IPS DF 19.7 (cell line): ENCODE measurements at places on chromosomes 5 and 9.

DNA sequence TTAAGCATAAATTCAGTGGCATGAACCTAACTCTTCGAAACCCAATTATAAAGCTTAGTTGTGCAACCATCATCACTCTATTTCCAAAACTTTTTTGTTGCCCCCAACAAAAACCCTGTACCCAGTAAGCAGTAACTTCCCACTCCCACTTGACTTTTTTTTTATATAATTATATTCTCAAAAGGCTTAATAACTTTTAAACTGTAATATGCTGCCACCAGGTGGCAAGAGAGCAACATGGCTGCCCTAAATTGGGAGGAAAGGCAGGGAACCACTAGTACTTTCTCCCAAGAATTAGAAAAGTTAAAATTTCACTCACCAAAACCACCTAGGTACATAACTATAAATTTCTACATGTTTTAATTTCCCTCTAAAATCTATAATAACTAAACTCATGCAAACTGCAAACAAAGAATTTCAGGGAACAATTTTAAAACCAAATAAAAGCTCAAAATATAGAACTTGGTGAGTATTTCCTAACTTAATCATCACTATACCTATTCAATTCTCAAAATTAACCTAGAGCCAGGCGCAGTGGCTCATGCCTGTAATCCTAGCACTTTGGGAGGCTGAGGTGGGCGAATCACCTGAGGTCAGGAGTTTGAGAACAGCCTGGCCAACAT lies 50.2 kb upstream of the RNF38 start:
- DNase-seq, result no peak

- DNase-seq, result no peak
Measured at GRCh38 chr5:139707445-139708003, 59.4 kb downstream of the CXXC5 start.

DNA sequence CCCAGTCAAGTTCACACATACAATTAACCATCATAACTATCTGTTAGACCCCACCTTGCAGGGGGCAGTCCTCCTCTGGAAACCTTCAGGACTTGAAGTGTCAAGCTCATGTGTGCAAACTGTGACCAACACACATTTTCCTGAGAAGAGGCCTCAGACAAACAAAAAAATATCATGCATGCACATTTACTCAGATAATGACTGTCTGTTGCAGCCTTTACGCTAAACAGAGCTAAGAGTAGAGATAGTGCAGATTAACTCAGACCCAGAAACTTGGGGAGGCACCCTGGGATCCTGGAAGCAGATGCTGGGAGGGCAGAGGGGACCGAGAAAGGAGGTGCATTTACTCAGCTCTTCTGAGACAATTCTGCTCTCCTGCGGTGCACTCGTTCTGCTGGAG lies 3.6 kb upstream of the S1PR3 start:
- no peak for DNase-seq

DNA sequence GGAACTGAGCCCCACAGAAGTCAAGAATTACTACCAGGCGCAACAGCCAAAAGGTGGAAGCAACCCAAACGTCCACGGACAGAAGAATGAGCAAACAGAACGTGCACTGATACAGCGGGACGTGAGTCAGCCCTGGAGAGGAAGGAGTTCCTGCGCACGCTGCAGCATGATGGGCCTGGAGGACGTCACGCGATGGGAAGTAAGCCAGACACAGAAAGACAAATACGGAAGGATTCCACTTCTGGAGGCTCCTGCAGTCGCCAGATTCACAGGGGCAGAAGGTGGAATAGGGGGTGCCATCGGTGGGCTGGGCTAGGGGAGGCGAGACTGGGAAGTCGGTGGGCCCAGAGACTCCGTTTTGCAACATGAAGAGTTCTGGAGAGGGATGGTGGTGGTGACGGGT lies 80.3 kb upstream of the PHYKPL start:
- DNase-seq, result no peak

DNA sequence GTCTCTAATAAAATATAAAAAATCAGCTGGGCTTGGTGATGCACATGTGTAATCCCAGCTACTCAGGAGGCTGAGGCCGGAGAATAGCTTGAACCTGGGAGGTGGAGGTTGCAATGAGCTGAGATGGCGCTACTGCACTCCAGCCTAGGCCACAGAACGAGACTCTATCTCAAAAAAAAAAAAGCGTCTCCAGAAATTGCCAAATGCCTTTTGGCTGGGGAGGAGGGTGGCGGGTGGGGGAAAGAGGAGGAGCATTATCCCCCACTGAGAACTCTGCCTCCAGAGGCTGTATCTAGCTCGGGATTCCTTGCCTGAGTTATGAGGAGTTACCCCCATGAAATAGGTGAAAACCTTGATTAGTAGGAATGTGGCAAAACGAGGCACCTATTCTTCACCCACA lies 4.8 kb downstream of the ROPN1L start:
- DNase-seq, result no peak

GRCh38 chr5:105816961-105817360 lies 1853.8 kb downstream of the EFNA5 start:
- no peak for DNase-seq

- no peak for DNase-seq
Measured at GRCh38 chr5:134540747-134541733, 15.6 kb downstream of the JADE2 start.

- no peak for DNase-seq
Measured at GRCh38 chr9:81819859-81820546, 108.2 kb upstream of the SPATA31D4 start.

DNA sequence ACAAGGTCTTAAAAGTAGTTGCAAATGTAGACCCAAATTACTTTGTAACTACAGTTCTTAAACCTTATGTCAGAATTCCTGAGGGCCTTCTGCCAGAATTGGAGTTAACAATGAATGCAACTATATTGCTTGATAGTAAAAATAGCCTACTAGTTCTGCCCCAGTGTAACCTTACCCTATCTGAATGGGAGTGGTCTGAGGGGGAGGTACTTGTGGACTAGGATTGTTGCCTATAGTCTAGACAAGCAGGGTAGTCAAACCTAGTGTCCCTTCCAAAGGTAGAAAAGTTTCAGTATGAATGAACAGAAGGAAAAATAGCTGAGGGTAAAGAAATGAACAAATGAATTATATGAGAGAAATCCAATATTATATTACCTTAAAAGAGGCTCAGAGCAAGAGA lies 242.2 kb downstream of the PJA2 start:
- DNase-seq, result no peak

DNA sequence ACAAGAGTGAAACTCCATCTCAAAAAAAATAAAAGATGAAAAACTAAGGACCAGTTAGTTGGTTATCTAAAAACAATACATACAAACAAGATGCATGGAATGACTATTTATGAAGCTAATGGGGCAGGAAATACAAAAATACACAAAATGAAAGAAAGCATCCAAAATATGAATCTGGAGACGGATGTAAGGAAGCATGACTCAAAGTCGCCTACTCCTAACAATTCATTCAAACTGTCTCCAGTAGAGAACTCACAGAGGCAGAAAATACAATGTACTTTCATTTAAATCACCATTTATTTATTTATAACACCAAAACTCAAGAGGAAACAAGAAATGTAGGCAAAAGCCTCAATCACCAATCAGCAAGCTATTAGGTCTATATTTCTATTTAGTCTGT lies 68.4 kb downstream of the SCAI start:
- DNase-seq, result no peak

GRCh38 chr5:107661650-107662044 lies 9.1 kb downstream of the EFNA5 start:
- DNase-seq, result no peak

GRCh38 chr5:50401336-50401735 lies 39.8 kb downstream of the EMB start:
- no peak for DNase-seq

- no peak for DNase-seq
Measured at GRCh38 chr5:37789991-37790390, 49.9 kb downstream of the GDNF start.

GRCh38 chr5:174281089-174281760 lies 235.7 kb downstream of the NSG2 start:
- no peak for DNase-seq

DNA sequence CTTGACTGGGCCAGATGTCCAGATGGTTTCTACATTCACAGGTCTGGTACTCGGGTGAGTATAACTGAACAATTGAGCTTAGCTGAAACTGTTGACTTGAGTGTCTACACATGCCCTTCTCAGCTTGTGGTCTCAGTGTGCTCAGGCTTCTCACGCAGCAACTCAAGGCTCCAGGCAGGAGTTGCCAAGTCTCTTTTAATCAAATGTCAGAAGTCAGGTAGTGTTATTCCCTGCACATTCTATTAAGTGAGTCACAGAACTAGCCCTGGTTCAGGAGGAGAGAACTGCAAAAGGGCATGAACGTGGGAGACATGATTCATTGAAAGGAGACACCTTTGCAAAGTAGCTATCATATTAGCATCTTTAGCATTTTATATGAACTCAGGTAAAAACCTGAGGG lies 199.3 kb upstream of the ACTBL2 start:
- DNase-seq, result no peak

DNA sequence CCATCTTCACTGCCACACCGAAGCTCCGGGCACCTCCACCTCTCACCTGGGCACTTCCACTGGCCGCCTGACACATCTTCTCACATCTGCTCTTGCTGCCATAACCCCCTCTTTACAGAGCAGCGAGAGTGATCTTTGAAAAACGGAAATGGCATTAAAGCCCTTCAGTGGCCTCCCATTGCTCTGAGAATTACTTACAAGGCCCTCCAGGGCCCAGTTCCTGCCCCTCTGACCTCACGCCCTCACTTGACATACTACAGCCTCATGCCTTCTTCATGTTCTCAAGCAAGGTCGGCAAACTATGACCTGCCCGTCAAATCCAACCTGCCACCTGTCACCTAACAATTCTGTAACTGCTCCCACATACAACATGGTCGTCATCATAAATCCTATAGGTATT lies 187.3 kb downstream of the NR3C1 start:
- DNase-seq, result no peak

- DNase-seq, result no peak
Measured at GRCh38 chr5:151003503-151003860, 16.9 kb upstream of the GPX3 start.

DNA sequence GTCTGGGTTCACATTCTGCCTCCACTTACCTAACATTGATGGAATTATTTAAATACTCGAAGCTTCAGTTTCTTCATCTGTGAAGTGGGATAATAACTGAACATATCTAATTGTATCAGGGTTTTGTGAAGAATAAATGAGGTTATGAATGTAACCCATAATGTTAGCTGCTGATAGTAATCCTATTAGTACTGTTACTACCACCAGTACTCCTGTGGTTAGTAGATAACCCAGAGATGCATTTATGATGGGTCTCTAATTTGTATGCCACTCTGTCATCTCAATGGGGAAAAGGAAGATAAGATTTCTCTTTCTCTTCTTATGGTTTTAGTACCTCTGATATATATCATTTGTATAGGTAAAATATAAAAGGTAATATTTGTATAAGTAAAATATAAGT lies 16.0 kb downstream of the CPEB4 start:
- DNase-seq, result no peak

DNA sequence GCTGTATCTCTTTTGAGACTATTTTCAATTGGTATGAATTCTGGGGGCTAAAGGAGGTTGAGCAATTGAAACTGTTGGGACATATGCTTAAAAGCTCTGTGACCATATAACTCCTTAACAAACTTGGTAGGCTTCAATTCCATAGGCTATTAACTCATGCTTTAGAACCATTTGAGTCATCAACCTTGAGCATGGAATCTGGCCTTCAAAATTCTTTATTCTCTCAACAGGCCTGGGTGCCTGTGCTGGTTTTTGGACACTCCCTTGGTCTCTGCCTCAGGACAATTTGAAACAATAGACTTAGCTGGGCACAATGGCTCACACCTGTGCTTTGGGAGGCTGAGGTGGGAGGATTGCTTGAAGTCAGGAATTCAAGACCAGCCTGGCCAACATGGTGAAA lies 61.4 kb upstream of the EPB41L4A start:
- DNase-seq, result no peak

DNA sequence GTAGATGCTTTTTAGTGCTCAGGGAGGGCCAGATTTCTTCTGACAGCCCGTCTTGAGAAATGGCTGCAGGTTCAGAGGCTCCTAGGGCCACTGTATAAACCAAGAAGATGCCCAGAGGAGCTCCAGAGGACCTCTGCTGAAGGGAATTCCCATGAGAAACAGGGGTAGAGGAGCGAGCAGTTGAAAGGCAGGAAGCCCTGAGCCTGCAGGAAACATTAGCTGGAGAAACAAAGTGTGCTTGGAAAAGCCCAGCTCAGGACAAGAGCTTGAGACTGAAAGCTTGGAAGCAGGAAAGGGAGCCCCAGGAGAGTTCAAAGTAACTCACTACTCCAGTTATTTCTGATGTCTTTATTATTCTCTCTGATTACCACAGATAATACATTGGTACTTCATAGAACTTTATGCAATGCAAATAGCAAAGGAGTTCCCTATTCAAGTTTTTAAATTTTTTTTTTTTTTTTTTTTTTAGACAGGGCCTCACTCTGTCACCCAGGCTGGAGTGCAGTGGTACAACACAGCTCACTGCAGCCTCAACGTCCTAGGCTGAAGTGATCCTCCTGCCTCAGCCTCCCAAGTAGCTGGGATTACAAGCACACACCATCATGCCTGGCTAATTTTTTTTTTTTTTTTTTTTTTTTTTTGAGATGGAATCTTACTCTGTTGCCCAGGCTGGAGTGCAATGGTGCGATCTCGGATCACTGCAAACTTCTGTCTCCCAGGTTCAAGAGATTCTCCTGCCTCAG lies 16.5 kb downstream of the HBEGF start:
- no peak for DNase-seq

- no peak for DNase-seq
Measured at GRCh38 chr5:67193439-67193807, 3.2 kb downstream of the CD180 start.

- peak; percentile 15 for DNase-seq
Measured at GRCh38 chr5:56637321-56637920, 177.9 kb upstream of the MAP3K1 start.

DNA sequence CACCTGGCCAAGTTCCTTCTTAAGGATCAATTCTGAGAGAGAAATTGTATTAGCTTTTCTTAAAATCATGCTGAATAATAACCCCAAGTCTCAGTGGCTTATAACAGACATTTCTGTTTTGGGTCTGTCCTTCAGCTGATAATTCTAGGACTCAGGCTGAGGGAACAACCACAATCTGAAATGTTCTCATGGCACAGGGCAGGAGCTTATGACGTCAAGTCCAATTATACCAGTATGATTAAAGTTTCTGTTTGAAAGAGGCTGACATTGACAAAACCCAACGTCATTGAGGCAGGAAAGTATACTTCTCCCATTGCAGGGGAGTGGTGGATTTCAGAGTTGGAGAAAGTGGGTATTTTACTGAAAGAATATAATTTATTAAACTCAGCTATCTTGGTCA lies 21.8 kb downstream of the CENPH start:
- no peak for DNase-seq
